ENCODE measurements at places on chromosomes 3 and 15. TPM values are rescaled to one million over a fixed set of nuclear protein-coding genes. Genes with fewer than 3 reads are reported as not detected.

DNA sequence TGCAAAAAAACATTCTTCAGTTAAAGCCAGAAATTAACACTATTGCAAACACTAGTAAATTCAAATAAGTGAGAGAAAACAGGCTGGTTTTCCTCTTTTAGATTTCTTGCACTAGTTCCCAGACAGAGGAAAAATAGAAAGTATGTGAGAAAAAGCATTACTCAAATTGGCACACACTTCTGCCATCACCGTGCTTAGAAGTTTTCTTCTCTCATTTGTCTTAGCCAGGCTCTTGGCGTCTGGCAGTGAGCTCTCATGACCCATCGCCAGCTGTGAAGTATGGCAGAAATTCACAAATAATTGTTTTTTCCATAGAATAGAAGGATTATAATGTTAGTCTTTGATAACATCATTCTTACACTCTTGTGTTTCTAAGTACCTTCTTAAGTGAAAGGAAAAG, 515.9 kb downstream of the GBE1 start:
- no peak overlapping the region for H3K4me3 ChIP-seq
- DNase-seq, result no peak
- no peaks in the 10 kb centered on the region for H3K36me3 ChIP-seq
- H3K4me1 ChIP-seq, result peaks cover 8% of the 10 kb centered on the region

DNA sequence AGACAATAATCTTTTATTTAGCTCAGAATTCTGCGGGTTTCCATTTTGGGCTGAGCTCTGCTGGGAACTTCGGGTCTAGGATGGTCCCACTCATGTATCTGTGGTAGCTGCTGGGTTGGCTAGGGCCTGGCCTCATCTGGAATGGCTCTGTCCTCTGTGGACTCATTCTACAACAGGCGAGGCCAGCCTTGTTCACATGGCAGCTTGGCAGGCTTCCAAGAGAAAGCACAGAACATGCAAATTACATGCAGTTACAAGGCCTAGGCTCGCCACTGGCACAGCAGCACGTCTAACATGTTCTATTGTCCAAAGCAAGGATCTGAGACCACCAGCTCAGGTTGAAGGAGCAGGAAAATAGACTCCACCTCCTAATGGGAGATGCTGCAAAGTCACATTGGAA, 431.4 kb downstream of the PDCD6IP start:
- DNase-seq, result peak; percentile 21
- no peaks in the 10 kb centered on the region for H3K36me3 ChIP-seq
- H3K4me3 ChIP-seq, result no peak overlapping the region
- no peaks in the 10 kb centered on the region for H3K4me1 ChIP-seq
- H3K27me3 ChIP-seq, result no peaks in the 10 kb centered on the region
- H3K27ac ChIP-seq, result no peak overlapping the region

DNA sequence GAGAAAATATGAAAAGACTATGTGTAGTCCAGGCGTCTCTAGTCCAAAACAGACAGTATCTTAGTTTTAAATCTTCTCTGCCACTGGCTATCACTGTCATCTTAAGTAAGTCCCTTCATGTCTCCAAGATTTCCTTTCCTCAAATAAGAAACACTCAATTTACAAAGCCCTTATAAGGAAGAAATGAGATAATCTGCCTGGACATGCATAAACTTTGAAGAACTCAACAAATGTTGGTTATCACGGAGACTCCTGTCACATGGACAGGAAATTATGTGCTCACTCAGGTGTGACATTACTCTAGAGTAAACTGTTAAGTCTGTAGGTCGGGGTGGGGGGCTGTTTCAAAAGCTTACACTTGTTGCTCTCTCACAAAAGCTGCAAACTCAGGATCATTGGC, 91.9 kb downstream of the IMPG2 start:
- H3K27ac ChIP-seq, result no peak overlapping the region
- no peak overlapping the region for H3K4me3 ChIP-seq
- H3K36me3 ChIP-seq, result no peaks in the 10 kb centered on the region
- DNase-seq, result no peak
- no peaks in the 10 kb centered on the region for H3K27me3 ChIP-seq

- H3K4me3 ChIP-seq, result no peak overlapping the region
- no peak for DNase-seq
- no peaks in the 10 kb centered on the region for H3K4me1 ChIP-seq
- no peaks in the 10 kb centered on the region for H3K27me3 ChIP-seq
Observed at GRCh38 chr15:58148120-58148519, 9.9 kb downstream of the AQP9 start.

Gene CDC25A
- 5.5 TPM for polyA plus RNA-seq

Gene TP63
- polyA plus RNA-seq, result 1.9 TPM
